ENCODE measurements at places on chromosomes 1 and 21. TPM values are rescaled to one million over a fixed set of nuclear protein-coding genes. Genes with fewer than 3 reads are reported as not detected.

DNA sequence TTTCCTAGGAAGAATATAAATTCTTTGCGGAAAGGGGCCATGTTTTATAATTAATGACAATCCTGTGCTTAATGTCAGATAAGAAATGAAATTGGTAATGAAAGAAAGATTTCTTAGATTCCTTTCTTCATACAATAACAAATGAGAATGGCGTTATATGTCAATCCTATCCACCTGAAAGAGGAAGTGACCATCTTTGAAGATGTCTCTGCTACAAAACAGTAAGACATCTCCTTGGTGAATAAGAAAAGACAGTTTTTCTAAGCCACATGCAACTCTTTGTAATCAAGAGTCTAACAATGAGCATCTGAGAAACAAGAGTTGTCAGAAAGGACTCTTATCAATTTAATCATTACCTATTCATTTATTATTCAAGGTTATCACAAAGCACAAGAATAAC, 286.0 kb downstream of the VAV3 start:
- DNase-seq, result no peak

SMIM12 gene
- total RNA-seq, result 46.7 TPM

DNA sequence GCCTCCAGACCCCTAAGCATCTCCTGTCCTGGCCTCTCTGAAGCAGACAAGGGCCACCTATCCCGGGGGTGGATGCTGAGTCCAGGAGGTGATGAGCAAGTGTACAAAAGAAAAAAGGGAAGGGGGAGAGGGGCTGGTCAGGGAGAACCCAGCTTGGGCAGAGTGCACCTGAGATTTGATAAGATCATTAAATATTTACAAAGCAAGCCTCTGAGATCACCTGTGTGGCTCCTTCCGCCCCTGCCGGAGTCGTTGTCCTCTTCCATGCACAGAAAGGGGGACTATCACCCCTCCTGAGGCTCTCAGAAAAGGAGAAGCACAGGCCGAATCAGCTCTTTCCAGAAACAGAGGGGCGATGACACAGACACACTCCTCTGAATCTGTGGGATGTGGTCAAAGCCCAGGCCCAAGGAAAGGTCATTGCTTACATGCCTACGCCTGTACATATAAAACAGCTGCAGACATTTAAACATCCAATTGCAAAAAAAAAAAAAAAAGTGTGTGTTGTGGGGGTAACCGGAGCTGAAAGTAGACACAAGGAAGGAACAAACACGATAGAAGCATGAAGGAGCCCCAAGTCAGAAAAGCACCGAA, 30.9 kb downstream of the PRSS38 start:
- no peak for DNase-seq

SNX7 gene
- 53.0 TPM for total RNA-seq

GRCh38 chr1:17671741-17672140, 83.4 kb upstream of the ACTL8 start:
- no peak for DNase-seq

SGIP1 gene
- not detected for total RNA-seq

ARHGAP30 gene
- 0.43 TPM for total RNA-seq

KIF21B gene
- total RNA-seq, result 0.33 TPM

- no peak for DNase-seq
Observed at GRCh38 chr1:247182994-247183393, 11.2 kb upstream of the ZNF124 start.

DNA sequence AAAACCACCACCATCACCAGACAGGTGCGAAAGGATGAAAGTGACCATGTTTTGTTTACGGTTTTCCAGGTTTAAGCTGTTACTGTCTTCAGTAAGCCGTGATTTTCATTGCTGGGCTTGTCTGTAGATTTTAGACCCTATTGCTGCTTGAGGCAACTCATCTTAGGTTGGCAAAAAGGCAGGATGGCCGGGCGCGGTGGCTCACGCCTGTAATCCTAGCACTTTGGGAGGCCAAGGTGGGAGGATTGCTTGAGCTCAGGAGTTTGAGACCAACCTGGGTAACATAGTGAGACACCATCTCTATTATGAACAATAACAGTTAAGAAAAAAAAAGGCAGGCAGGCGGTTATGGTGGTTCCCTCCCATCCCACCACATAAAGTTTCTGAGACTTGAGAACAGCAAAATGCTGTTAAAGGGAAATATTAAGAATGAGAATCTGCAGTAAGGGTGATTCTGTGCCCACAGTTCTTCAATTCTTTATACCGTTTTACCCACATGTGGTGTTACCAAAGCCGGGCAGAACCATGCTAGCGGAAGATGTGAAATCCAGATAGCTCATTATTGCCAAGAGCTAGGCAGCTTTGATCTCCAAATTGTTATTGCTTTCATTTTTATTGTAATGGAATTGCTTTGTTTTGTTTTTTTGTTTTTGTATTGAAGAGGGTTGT, 34.5 kb upstream of the TDRD10 start:
- DNase-seq, result no peak

GRCh38 chr1:211037095-211037494, 96.9 kb downstream of the KCNH1 start:
- peak; percentile 68 for DNase-seq

- DNase-seq, result no peak
Observed at GRCh38 chr1:226981386-226981817, 41.3 kb downstream of the COQ8A start.

DNA sequence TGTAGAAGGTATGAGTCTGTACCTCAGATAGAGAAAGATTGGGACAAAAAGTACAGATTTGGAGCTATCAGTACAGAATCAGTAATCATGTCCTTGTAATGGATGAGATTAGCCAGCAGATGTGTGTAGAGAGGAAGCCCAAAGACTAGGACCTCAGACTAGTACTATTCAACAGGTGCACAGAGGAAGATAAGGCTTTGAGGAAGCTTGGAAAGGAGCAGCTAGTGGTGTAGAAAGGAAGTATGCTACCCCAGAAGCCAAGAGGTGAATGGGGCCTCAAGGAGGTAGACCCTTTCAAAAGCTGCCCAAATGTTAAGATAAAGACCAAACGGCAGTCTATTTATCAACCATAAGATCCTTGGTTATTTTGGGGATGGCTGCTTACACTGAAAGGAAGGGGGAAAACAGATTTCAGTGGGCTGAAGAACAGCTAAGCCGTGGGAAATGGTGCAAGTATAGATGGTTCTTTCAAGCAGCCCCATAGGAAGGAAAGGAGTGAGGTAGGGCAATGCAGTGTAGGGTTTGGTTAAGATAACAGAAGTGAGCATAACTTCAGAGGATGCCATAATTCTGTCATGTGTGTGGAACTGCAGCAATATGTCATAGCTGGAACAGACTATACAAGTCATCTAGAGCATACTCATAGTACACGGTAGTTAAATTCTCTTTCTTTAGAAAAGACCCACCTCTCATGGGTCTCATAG, 221.7 kb downstream of the HHIPL2 start:
- no peak for DNase-seq
